ENCODE measurements at places on chromosomes 3 and 15.

DNA sequence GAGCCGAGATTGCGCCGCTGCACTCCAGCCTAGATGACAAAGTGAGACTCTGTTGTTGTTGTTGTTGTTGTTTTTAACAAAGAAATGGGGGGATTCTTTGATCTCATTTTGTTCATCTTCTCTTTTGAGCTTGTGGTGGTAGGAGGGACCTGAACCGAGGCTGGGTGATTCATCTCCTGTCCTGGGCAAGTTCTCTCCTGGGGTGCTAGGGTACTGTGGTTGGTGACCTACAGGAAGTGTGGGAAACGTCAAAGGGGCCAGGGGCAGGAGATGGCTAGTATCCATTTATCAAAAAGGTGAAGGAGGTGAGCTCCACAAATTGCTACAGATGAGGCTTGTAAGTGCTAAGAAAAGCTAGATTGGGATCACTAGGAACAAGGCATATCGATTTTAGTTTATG is 14.3 kb downstream of the PPCDC start:
- DNase-seq, result no peak

- peak; percentile 11 for DNase-seq
Observed at GRCh38 chr3:188361888-188362287, 207.9 kb downstream of the LPP start.

GRCh38 chr3:108677811-108678210 is 79.4 kb downstream of the RETNLB start:
- DNase-seq, result no peak

GRCh38 chr3:132973441-132973840 is 64.8 kb upstream of the TMEM108 start:
- DNase-seq, result no peak

DNA sequence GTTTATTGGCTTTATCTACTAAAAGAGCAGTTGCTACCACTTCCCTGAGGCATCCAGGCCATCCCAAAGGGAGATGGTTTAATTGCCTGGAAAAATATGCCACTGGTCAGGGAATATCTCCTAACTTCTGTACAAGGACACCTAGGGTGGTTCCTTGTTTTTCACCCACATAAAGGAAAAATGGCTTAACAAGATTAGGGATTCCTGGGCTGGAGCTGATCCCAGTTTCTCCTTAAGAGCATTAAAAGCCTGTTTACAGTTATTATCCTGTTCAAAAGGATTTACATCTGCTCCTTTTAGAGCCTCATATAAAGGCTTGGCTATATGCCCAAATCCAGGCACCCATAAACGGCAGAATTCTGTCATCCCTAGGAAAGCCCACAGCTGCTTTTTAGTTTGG is 70.2 kb upstream of the WNT7A start:
- no peak for DNase-seq

DNA sequence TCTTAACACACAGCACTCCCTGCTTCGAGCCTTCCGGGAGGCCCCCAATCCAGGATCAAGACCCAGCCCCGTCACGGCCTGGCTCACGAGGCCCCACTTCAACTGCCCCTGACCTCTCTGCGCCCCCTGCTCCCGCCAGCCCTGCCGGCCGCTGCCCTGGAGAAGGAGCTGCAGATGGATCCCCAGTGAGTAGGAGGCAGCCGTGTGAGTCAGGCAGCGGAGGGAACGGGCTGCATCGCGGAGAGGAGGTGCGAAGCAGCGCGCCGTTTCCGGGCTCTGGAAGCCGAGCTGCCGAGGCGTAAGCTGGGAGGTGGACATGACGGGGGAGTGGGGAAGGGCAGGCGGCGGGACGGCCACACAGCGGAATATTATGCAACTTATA is 133.4 kb downstream of the TPRA1 start:
- DNase-seq, result no peak

DNA sequence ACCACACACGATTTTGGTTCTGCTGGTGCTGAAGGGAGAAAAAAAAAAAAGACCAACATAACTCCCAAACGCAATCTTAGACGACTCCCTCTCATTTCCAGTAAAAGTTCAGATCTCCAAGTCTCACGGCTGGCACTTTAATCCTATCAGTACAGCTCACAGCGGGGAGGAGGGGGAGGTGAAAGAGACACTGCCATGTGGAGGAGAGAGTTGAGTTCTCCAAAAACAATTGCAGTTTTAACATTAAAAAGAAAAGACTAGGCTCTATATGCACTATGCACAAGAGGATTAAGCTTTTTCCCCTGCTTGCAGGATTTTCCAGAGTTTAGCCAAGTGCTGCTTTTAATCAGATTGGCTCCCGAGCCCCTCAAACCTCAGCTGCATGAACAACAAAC is 16.8 kb downstream of the BMF start:
- DNase-seq, result no peak

- no peak for DNase-seq
Observed at GRCh38 chr3:6585360-6585759, 275.6 kb upstream of the GRM7 start.

GRCh38 chr15:31013863-31014607 is 22.6 kb upstream of the MTMR10 start:
- peak; percentile 23 for DNase-seq

- DNase-seq, result no peak
Observed at GRCh38 chr3:30162579-30162978, 443.8 kb upstream of the TGFBR2 start.

- no peak for DNase-seq
Observed at GRCh38 chr3:135159681-135160247, 364.7 kb downstream of the EPHB1 start.

GRCh38 chr3:1787094-1787493 is 311.6 kb upstream of the CNTN4 start:
- no peak for DNase-seq

GRCh38 chr3:174097686-174098085 is 700.1 kb downstream of the NLGN1 start:
- no peak for DNase-seq

DNA sequence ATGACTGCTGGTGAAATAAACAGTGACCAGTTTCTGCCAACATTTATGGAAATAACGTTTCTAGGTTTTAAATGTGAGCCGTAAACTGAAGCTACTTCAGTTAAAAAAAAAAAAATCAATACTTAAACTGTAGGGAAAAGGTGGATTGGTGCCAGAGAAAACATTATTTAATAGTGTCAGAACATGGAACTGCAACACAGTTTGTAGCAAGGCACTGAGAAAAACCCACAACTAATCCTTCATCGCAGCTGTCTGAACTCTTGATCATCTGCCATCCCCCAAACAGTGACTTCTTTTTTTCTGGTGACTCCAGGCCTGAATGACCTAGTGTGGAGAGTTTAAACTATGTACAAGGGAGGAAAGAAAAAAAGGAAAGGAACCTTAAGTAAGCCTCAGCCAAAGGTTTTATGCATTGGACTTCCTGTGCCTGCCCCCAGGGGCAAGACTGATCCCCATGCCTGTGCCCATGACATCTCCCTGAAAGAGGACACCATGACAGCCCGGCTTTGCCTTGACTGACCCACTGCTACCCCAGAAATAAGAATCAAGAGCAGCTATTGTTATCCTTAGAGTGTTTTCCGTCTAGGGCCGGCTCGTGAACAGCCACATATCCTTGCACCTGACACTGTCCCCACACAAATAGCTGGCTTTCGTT is 33.1 kb downstream of the CRTAP start:
- no peak for DNase-seq

DNA sequence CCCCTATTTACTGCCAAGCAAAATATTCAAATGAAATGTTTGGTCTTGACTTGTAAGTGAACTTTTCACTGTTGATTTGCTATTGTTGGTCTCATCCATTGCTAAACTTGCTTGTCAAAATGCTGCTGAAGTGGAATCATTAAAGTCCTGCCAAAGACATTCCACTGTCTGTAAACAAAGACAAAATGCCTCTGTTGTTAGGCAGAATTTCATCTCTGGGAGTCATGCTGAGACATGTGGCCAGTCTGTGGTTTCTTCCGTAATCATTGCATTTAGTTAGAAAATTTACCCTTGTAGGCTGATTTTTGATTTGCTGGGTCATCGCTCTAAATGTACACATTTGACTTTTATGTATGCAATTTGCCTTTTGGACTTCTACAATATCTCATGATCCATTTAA is 577.7 kb downstream of the MECOM start:
- DNase-seq, result no peak

DNA sequence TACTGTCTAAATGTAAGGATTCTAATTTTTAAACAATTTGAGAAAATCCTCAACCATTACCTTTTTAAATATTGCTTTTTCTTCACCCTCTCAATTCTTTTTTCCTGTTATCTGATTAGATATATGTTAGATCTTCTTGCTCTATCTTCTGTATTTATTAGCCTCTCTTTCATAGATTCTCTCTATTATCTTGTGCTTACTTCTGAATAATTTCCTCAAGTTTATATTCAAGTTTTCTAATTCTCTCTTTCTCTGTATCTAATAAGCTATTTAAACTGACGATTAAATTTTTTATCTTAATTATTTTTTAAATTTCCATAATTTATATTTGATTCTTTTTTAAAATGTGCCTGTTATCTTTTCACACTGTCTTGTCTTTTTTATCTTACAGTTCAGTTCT is 10.6 kb upstream of the MECOM start:
- no peak for DNase-seq

DNA sequence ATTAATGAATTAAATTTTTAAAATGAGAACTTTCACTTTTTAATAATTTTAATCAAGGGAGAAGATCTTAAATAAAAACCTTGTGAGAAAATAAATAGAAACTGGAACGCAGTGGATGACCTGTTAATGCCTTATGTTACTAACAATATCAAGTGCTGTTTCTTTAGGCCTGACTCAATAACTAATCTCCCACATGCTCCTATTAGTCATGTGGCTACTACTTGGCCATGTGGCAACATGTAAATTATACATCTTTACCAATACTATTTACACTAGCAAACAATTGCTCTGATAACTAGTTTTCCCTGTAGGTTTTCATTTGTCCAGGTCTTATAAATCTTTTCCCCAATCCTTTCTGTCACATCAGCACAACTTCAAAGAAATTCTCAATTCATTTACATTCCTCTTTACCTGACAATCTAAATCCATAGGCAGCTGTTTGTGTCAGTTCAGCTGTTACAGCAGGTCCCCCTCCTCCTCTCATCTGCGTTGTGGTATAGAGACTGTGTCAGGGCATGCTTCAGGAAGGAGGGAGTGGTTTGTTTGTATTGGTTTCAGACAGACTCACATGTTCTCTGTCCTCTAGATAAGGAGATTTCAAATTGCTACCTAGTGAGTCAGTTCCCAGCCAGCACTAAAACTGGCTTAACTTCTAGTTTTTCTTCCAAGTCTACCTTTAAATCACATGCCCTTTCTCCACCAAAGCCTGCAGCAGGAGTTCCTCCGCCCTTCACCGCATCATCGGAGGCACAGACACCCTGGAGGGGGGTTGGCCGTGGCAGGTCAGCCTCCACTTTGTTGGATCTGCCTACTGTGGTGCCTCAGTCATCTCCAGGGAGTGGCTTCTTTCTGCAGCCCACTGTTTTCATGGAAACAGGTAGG is 11.3 kb upstream of the C3orf52 start:
- peak; percentile 37 for DNase-seq

DNA sequence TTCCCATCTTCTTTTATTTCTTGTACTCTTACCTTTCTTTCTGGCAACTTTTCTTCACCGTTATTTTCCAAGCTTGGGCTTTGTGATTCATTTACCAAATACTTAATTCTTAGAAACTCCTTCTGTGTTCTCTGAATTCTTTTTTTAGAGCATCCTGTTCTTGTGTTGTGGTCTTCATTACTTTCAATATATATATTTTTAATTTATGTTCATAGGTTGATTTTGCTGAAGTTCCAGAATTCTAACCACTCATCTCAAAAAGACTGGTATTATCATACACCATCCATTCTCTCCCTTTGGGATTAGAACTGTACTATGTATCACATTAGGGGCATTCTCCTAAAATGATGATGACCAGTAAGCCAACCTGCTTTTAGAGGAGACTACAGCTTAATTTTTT is 362.3 kb upstream of the CBLB start:
- no peak for DNase-seq

- no peak for DNase-seq
Observed at GRCh38 chr3:122563717-122564025, 429 bp downstream of the PARP9 start.

DNA sequence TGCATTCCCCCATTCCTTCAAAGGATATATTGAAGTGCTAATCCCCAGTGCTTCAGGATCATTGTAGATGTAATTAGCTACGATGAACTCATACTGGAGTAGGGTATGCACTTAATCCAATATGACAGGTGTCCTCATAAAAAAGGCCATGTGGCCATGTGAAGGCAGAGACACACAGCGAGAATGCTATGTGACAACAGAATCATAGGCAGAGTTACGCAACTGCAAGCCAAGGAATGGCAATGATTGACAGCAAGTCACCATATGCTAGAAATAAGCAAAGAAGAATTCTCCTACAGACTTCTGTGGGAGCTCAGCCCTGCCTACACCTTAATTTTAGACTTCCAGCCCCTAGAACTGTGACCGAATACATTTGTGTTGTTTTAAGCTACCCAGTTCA is 875.6 kb upstream of the ROBO1 start:
- DNase-seq, result no peak

- DNase-seq, result no peak
Observed at GRCh38 chr3:42216302-42216701, 49.7 kb downstream of the CCK start.

GRCh38 chr15:92333709-92334108 is 60.0 kb upstream of the ST8SIA2 start:
- DNase-seq, result no peak

GRCh38 chr3:141405025-141405424 is 36.7 kb downstream of the ZBTB38 start:
- DNase-seq, result no peak

DNA sequence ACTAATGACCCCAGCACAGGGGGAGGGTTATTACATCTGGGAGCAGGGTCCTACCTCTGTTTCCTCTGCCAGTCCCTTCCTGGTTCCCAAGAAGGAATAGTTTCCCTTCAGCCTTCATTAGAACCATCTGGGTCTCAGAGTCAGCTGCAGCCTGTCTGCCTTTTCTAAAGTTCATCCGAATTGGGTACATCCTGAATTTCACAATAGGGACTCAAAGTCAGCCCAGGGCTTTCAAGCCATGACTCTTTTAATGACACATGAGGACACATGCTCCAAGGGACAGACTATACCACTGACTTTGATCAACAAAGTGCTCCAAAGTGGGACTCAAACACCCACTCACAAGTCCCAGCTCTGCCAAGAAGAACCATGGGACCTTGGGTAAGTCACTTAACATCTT is 12.7 kb upstream of the CRABP1 start:
- DNase-seq, result no peak

DNA sequence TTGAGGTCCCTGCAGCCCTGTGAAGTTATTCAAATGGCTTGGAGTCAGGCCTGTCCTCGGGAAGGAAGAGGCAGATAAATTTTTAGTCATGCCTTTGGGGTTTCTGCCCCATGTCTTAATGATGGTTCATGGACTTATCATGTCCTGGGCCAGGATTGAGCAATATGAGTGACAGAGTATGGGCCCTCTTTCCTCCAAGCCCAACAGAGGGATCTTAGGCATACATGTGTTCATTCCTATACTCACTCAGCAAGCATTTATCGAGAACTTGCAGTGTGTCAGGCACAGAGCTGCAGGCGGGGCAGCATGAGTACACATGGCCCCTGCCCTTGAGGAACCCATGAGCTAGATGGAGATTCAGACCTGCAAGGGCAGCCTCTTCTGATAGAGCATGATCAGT is 6.2 kb downstream of the ESYT3 start:
- no peak for DNase-seq
